ENCODE measurements at places on chromosomes 5 and 9.

DNA sequence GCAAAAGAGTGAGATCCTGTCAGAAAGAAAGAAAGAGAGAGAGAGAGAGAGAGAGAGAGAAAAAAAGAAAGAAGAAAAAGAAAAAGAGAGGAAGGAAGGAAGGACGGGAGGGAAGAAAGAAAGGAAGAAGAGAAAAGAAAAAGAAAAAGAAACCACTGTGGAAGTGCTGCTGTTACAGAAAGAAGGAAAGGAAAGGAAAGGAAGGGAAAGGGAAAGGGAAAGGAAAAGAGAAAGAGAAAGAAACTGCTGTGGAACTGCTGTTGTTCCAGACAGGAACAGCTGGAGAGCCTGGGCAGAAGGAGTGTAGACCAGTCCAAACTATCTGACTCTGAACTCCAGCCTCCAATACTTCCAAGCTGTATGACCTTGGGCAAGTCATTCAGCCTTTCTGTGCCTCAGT is 220.7 kb upstream of the WWC1 start:
- no peak for DNase-seq

- DNase-seq = no peak
Measured at GRCh38 chr5:172089298-172090117, 83.1 kb upstream of the FBXW11 start.

- DNase-seq = no peak
Measured at GRCh38 chr5:168104350-168104749, 187.1 kb upstream of the WWC1 start.

- peak; percentile 94 for DNase-seq
Measured at GRCh38 chr5:14011089-14012020, 66.9 kb upstream of the DNAH5 start.

DNA sequence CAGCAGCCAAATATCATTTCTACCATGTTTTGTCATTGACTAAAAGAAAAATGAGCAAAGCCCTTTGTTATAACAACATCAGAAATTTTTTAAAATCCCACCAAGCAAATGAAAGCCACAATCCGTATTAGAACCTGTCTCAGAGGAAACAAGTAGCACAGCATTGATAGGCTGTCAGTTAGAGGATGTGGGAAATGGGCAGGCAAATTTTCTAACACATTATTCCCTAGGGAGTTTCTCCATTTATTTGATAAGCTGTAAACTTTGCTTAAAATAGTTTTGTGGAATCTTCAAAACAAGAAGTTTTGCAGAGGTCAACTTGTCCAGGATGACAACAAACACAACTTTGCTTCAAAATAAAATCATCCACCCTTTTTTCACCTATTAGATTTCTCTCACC is 53.6 kb upstream of the APC start:
- no peak for DNase-seq

Data from iPS-NIHi11 (cell line).